Colonic mucosa (tissue), 4 donors: ENCODE measurements at places on chromosomes 2 and 18. TPM values are rescaled to one million over a fixed set of nuclear protein-coding genes. Genes with fewer than 3 reads are reported as not detected.

FOXI3 gene
- not detected for total RNA-seq

RIT2 gene
- total RNA-seq: not detected

OR6B2 gene
- not detected for total RNA-seq

DNA sequence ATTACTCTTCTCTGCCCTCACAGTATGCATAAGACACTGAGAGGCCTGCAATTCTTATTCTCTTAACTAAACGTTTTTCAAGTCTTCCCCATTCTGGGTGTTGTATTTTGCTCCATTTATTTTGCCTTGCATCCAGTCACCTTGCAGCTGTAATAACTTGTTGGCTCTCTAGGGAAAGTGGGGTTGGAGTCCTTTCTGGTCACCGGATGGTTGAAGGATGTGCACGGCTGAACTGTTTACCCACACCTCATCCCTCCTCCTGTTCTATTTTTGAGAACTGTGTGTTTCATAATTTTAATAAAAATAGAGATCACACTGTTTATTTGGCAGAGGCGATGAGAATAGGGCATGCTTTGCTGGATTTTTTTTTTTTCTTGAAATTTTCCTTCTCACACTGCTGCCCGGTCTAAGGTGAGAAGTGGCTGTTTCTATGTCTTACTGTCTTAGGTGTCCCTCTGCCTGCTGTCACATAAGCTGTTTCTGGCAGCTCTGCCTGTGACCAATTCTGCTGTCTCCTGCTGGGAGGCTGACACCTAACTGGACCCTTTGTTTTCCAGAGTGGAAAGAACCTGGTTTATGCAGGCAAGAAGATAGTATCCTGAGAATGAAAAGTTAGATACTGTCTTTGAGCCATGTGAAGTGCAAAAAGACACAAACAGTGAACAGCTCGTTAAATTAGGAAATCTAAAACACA is 342.6 kb downstream of the DPP10 start:
- DNase-seq: no peak

- DNase-seq: no peak
Observed at GRCh38 chr2:33111002-33111446, 164.3 kb downstream of the LTBP1 start.

- no peak for DNase-seq
Observed at GRCh38 chr18:28407681-28408080, 230.8 kb upstream of the CDH2 start.

- no peak for DNase-seq
Observed at GRCh38 chr2:236956031-236956618, 129.6 kb upstream of the COPS8 start.

- DNase-seq: no peak
Observed at GRCh38 chr2:118049140-118049815, 35.4 kb upstream of the CCDC93 start.
